ENCODE measurements at places on chromosomes 1 and 21.

- DNase-seq = no peak
Measured at GRCh38 chr1:200372885-200373181, 37.0 kb downstream of the ZNF281 start.

GRCh38 chr1:94715321-94715720 is 104.8 kb upstream of the SLC44A3 start:
- DNase-seq = no peak

- no peak for DNase-seq
Measured at GRCh38 chr1:168939110-168939946, 167.2 kb upstream of the ATP1B1 start.

DNA sequence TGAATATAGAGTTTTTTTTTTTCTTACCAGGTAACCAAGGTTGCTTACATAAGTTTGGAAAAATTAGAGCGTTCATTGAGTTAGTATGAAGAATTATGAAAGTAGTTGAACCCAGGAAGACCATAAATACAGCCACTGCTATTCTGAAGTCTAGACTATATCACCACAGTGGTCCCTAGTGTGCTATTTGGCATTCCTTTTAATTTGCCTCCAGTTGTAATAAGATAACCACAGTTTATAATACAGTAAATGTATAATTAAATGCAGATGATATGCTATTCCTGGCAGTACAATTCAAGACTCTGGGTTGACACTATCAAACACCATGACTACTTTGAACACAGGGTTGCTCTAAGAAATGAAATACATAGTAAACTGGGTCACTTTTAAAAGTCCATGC is 270.5 kb downstream of the BRINP2 start:
- no peak for DNase-seq

Measured in epithelial cell of proximal tubule (primary cell).